Stimulated activated naive B cell treated with anti-CD40 and anti-IgM and Interleukin-4, amounts not matched to agents 10 μg/mL and 1 μg/mL and 100 μg/mL, for 72 hours (primary cell): ENCODE measurements at places on chromosomes 2 and 18.

GRCh38 chr2:177598326-177599138 is 206.0 kb downstream of the AGPS start:
- H3K4me1 ChIP-seq = no peaks in the 10 kb centered on the region
- DNase-seq = no peak
- no peaks in the 10 kb centered on the region for H3K27me3 ChIP-seq
- H3K4me3 ChIP-seq = no peak overlapping the region

- DNase-seq = no peak
- no peaks in the 10 kb centered on the region for H3K36me3 ChIP-seq
- no peaks in the 10 kb centered on the region for H3K4me1 ChIP-seq
- no peaks in the 10 kb centered on the region for H3K27me3 ChIP-seq
- H3K27ac ChIP-seq = no peak overlapping the region
These were observed 5.2 kb upstream of the PDE1A start for GRCh38 chr2:182432051-182432450.

DNA sequence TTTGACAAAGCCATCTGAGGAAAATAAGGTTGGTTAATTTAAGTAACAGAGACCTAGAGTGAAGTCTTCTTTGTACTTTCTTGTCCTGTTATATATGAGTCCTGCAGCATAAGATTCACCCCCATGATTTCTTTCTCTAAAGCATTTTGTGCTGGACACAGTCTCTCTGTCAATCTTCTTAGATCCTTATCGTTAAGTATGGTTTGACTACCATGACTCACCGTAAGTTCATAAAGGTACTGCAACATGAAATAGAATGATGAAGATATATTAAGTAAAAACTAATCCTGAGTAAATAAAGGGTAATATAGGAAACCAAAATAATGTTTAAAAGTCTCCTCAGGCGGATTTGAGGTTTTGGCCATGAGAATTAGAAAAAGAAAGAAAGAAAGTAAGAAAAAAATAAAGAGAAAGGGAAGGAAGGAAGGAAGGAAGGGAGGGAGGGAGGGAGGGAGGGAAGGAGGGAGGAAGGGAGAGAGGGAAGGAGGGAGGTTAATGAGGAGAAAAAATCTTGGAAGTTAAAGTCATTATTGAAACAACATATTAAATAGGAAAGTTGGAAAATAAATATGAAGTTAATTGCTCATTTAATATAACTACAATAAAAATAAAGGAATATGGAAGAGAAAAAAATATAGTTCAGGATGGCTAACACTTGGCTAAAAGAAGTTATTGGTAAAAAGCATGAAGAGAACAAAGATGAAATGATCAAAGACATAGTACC is 980.3 kb upstream of the CDH2 start:
- H3K27me3 ChIP-seq = no peaks in the 10 kb centered on the region
- no peak overlapping the region for H3K4me3 ChIP-seq
- no peak overlapping the region for H3K27ac ChIP-seq
- H3K4me1 ChIP-seq = no peaks in the 10 kb centered on the region
- no peak for DNase-seq

DNA sequence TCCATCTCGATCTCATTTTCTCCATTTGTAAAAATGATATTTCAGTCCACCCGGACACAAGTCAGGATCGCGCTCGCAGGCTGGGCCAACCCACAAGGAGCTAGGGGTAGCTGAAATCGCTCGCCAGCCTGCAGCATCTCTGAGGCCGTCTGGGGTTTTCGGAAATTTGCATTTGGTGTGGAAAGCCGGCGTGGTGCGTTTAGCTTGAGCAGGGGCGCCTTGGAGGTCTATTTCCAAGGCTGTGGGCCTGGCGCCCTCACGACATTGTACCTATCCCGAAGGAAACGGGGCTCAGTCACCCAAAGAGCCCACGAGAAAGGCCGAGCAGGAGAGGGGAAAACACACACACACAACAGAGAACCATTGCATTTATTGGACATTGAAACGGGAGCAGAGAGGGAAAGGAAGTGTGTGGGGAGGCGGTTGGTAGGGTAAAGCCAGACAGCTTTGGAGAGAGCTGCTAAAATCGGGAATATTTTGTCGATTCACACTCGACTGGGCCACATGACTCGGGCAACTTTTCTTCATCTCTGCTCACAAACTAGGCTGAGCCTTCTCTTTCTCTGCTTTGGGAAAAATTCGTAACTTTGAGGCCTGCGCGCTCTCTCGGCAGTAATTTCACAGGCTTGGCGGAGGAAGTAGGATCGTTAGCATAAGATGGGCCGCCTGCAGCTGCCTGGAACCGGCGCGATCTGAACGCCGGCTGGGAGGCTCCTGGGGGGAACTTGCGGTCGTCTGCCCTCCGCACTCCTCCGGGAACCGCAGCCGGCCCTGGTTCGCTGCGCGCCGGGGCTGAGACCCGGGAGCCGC is 1.1 kb upstream of the HOXD8 start:
- peaks cover 6% of the 10 kb centered on the region for H3K36me3 ChIP-seq
- H3K4me3 ChIP-seq = peak overlapping the region; percentile 48
- H3K4me1 ChIP-seq = peaks cover 20% of the 10 kb centered on the region
- H3K27ac ChIP-seq = peak overlapping the region; percentile 88

DNA sequence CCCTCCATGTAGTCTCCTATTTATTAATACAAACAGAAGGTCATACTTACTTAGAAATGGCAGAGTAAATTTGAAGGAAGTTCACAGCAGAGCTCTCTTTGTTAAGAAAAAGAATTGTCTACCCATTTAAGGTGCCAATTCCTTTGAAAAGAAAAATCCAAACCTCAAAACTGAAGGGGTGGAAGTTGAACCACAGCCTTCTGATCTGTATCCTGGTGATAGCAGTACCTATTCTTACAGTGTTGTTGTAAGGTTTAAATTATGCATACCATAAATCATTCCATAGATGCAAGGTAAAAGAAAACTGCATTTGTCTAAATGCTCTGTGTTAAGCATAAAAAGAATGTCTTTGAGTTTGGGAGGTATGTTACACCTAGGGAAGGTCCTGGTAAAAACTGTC is 47.6 kb downstream of the COBLL1 start:
- H3K4me3 ChIP-seq = peak overlapping the region; percentile 48
- peaks cover 51% of the 10 kb centered on the region for H3K4me1 ChIP-seq
- peaks cover 10% of the 10 kb centered on the region for H3K36me3 ChIP-seq
- no peaks in the 10 kb centered on the region for H3K27me3 ChIP-seq
- DNase-seq = no peak
